ENCODE measurements at places on chromosomes 6 and 20. TPM values are rescaled to one million over a fixed set of nuclear protein-coding genes. Genes with fewer than 3 reads are reported as not detected.

Gene METTL24
- not detected for total RNA-seq

Gene NCOA6
- total RNA-seq: 23.7 TPM

Gene CABLES2
- total RNA-seq: 6.6 TPM

DNA sequence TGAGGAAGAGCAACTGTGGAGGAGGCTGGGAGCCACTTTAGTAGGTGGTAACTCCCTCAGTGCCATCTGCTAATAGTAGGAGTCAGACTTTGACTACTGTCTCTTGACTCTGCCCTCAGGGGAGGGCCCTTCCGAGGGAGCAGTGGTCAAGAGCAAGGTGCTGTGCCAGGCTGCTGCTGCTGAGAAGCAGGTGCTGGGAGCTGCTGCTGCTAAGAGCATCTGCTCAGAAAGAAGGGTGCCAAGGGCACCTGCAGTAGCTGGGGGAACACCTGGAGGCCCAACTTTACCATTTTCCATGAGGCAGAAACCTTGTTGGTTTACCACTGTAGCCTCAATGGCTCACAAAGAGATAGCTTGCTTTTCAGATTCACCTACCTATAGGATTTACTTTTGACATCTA lies 18.5 kb downstream of the GGTLC1 start:
- no peak for DNase-seq

- no peak for DNase-seq
Observed at GRCh38 chr6:15962449-15962764, 166.5 kb upstream of the MYLIP start.

GRCh38 chr6:22550971-22551670 lies 18.2 kb upstream of the HDGFL1 start:
- no peak for DNase-seq

GRCh38 chr20:36644032-36644705 lies 1.8 kb downstream of the SLA2 start:
- no peak for DNase-seq

DNA sequence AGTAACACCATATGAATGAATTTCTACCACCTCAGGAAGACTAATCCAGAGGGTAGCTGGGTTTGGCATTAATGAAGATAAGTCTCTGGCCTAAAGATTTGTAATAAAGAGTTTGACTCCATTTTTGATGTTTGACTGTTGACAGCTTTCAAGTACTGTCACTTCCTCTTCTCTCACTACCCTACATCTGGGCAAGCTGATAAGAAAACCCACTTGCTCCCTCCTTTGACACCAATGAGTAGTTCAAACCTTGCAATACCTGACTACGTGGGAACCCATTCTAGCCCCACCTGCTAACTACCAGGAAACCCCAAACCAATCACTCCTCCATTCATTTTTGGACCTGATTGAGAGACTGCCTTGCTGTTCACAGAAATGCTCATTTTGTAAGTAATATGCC lies 621.5 kb downstream of the TENT5A start:
- DNase-seq: no peak

GRCh38 chr6:97123652-97124051 lies 159.4 kb downstream of the MMS22L start:
- no peak for DNase-seq

GRCh38 chr6:168134560-168135201 lies 55.7 kb upstream of the FRMD1 start:
- no peak for DNase-seq

GRCh38 chr6:27672113-27672799 lies 199.4 kb upstream of the ZNF184 start:
- DNase-seq: no peak

DNA sequence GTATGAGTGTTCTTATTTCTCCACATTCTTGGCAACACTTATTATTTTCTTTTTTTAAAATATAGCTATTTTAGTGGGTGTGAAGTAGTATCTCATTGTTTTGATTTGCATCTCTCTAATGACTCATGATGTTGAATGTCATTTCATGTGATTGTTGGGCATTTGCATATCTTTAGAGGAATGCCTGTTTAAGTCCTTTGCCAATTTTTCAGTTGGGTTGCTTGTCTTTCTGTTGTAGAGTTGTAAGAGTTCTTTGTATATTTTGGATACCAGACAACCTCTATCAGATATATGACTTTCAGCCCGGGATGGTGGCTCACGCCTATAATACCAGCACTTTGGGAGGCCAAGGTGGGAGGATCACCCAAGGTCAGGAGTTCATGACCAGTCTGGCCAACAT lies 5.1 kb upstream of the POPDC3 start:
- DNase-seq: no peak

All from activated B cell treated with CpG ODN at 0.5 μM for 24 hours (primary cell).